ENCODE measurements at places on chromosomes 6 and 20.

DNA sequence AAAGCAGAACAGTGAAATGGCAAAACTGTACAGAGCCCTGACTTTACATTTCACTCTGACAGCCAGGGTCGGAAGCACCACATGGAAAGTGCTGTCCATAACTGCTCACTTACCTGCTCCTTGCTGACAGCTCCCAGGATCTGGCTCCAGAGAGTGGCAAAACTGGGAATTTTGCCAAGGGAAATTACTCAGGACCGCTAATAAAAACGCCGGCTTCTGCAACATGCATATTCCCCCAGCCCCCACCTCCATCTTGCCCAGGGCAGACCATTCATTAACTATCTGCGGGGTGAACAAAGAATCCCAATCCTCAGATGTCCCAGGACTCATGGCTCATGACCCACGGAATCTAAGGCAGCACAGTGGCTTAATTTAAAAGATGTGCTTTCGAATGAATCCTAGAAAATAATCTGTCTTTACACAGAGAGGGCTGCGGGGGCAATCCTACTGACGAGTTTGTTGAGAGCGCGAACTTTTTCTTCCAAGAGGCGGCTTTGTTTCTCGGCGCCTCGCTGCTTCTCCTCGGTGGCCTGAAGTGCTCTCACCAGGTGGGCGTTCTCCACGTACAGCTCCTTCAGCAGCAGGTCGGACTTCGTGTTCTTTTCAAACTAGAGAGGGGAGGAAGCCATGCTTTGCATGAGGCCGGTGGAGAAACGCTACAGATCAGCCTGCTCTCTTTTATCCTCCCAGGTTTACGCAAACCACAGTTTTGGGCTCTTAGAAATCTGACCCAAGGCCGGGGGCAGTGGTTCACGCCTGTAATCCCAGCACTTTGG, 45.8 kb downstream of the GINS1 start:
- peak; percentile 42 for DNase-seq

DNA sequence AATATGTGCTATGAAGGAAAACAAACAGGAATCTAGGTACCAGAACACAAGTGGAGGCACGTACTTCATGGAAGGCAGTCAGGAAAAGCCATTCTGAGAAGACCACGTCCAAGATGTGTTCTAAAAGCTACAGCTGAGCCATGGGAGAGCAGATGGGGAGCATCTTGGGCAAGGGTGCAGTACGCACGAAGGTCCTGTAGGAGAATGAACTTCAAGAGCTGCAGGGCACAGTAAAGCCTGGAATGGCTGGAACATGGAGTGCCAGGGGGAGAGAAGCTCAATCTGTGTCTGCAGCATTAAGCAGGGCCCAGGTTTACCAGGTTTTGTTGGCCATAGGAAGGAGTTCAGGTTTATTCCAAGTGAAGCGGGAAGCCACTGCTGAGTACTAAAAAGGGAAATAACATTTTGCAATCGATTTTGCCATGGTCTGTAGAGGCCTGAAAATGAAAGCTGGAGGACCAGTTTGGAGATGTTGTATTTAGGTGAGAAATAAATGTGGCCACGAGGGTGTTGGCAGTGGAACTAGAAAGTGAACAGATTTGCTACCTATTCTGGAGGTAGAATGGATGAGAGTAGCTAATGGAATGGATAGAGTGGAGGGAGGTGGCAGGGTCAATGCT, 29.9 kb downstream of the ADTRP start:
- DNase-seq = no peak

DNA sequence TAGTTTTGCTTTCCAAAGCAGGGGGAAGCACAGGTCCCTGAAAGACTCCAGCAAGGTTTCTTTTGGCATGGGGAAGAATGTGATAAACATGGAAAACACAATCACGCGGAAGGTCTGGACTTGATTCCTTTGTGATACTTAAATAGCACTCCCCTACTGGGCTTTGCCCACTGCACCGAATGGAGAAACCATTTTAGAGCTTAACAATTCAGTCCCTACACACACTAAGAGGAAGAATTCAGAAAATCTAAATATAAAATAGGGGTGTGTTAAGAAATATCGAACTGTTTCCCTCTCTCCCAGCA, 71.4 kb upstream of the NHSL1 start:
- no peak for DNase-seq

- peak; percentile 64 for DNase-seq
These were observed 161.5 kb downstream of the HIVEP2 start for GRCh38 chr6:142783499-142783898.

GRCh38 chr20:21840991-21841390, 135.5 kb downstream of the PAX1 start:
- peak; percentile 60 for DNase-seq

- no peak for DNase-seq
These were observed 29.8 kb upstream of the SLC2A12 start for GRCh38 chr6:134082191-134082590.

GRCh38 chr6:53342217-53342616, 6.5 kb downstream of the ELOVL5 start:
- DNase-seq = no peak

DNA sequence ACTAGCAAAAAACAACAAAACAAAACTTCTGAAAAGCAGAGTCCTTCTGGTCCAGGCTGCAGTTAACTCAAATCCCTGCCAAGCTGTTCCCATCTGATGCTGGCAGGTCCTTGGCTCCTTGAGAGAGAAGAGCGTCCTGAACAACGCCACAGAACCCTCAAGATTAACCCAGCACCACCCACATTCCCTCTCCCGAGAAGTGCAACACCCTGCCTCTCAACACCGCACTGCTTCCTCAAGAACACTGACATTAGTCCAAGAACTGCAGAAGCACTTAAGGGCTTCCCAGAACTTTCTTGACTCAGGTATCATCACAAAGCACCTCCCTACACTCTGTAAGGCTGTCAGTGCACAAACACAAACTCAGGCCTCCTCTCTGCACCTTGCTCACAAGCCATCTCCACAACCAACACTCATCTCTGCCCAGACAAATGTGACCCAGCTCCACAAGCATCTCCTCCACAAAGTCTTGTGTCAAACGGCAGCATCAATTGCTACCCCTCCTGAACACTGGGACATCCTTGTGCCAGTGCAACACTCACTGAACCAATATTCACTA, 7.5 kb downstream of the MRPL14 start:
- no peak for DNase-seq

GRCh38 chr6:31468311-31468710, 29.6 kb upstream of the MICB start:
- DNase-seq = no peak

- DNase-seq = no peak
These were observed 28.6 kb upstream of the PCMTD2 start for GRCh38 chr20:64226686-64227580.

- DNase-seq = peak; percentile 14
These were observed 172.3 kb downstream of the EPM2A start for GRCh38 chr6:145562771-145563615.

- no peak for DNase-seq
These were observed 36.3 kb downstream of the L3MBTL3 start for GRCh38 chr6:130054725-130055124.

DNA sequence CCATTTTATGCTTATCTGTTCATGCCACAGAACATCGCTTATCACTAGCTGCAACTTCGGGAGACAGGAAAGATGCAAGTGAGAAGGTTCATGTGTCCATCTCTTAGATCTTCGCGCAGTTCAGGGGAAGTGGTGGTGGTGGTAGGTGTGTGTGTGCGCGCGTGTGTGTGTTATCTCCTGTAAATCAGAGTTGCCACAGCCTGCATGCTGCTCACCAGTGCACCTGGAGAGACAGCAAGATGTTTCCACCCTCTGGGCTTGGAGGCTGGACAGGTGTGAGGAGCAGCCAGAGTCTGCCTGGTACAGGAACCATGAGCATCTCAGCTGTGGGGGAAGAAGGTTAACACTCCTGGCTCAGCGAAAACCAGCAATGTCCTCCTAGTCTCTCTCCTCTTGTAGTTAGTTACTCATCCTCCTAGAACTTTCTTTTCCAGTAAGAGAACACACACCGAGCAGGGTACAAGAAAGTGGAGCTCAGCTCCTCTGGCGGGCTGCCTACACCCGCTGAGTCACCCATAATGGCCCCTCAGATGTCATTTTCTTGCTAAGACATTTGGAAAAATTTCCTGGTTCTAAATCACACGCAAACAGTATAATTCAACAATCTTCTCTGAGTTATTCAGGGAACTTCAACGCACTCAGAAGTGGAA, 5.1 kb upstream of the TUBB1 start:
- no peak for DNase-seq

GRCh38 chr20:56391037-56391436, 978 bp downstream of the AURKA start:
- no peak for DNase-seq

DNA sequence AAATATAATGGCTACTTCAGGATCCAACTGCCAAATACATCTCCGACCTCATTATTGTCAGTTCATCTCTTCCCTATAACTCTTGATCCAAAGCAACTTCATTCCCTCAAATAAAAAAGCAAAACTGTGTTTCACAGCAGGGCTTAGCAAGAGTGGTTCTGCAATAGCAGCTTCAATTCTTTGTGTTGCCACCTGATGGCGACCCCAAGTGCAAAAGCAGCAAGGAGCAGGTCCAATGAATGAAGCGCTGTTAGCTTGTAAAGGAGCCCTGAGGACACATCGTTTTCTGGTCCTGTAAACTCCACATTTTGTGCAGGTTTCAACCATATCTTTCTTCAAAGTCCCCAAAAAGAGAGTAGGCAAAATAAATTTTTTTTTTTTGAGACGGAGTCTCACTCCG, 19.6 kb downstream of the RTN4IP1 start:
- peak; percentile 18 for DNase-seq

DNA sequence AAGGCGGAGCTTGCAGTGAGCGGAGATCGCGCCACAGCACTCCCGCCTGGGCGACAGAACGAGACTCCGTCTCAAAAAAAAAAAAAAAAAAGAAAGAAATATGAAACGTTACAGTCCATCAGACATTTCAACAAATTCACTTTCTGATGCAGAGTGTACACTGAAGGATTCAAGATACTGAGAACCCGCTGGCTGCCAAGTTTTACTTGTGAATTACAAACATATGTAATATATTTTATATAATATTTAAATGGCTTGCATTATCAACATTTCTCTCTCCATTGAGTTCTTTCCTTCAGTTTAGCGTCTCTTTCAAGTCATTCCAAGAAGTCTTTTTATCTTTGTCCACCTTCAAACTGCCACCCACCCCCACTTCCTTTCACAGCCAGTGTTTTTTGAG, 240.9 kb upstream of the RNF217 start:
- DNase-seq = no peak

GRCh38 chr6:7050872-7051779, 56.6 kb upstream of the RREB1 start:
- DNase-seq = peak; percentile 86

DNA sequence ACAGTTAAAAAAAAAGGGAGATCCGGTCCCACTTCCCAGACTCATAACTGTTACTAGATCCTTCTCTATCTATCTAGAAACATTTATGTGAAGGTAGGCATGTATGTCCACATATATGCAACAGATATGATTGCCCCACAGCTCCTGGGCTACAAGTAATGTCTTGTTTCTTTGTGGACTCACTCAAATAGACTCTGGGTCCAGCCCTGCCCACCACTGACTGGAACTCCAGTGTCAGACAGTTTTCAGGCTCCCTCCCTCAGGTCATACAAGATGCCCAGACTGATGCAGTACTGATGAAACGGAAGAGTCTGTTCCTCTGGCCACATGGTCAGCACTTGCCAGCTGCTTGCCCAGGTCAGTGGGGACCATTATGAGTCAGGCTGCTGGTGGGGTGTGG, 30.8 kb upstream of the IER3 start:
- DNase-seq = no peak

GRCh38 chr20:34310481-34311117, 7.4 kb upstream of the AHCY start:
- no peak for DNase-seq

- DNase-seq = no peak
These were observed 165.0 kb upstream of the JARID2 start for GRCh38 chr6:15080895-15081294.

DNA sequence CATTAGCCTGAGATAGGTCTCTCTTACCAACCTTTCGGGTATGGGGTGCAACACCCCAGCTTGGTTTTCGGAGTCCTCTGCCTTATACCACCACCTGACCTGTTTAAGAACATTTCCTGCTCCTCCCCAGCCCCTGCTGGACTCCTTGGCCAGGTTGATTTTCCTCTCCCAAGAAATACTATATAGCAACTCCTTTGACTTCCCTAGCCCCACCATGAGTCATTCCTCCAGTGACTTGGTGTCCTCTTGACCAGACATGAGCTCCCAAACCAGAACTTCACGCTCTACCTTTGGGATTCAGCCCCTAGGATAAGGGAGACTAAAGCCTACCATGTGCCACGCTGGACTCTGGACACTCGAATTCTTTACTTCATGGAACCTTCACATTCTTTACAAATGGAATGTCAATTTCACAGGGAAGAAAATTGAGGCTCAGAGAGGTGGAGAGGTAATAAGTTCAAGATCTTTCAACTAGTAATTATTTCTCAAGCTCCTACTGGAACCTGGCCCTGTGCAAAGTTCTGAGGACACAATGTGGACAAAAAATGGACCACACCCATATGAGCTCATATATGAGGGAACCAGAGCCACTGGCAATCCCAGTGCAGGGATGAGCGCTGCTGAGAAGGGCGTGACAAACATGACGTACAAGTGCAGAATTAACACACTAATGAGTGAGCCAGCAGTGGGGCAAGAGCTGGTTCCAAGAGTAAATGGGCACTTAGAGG, 48.2 kb downstream of the SIRPA start:
- DNase-seq = no peak

GRCh38 chr6:89793586-89793985, 26.0 kb downstream of the MDN1 start:
- DNase-seq = peak; percentile 1

DNA sequence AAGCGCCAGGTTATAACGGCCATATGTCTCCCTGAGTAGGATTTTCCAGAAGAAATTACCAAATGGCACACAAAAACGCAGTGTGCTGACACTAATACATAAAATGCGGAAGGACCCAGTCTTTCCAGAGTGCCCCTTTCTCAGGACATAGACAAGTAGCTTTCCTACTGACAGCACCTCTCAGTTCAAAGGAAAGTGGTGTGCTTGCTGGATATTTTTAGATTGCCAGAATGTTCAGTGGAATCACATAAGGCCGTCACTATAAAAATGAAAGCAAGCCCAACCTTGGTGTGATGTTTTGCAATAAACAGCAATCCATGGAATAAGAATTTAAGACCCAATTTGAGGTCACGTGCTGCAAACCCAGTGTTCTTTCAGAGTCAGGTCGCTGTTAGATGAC, 135.5 kb upstream of the AGPAT4 start:
- no peak for DNase-seq

GRCh38 chr20:36645998-36646397, at the start of gene SLA2:
Gene SLA2, minus strand, starts transcription at chr20:36646196. Its CDS starts 4,861 bp downstream, at chr20:36641335.
- no peak for DNase-seq

All from fibroblast of upper back skin (primary cell).